Activated effector memory CD4-positive, alpha-beta T cell treated with anti-CD3 and anti-CD28 coated beads, Interleukin-2, amount 50 U/mL, for 16 hours (primary cell): ENCODE measurements at places on chromosomes 1 and 21.

GRCh38 chr1:187032982-187033692 is 204.4 kb downstream of the PLA2G4A start:
- DNase-seq, result no peak

DNA sequence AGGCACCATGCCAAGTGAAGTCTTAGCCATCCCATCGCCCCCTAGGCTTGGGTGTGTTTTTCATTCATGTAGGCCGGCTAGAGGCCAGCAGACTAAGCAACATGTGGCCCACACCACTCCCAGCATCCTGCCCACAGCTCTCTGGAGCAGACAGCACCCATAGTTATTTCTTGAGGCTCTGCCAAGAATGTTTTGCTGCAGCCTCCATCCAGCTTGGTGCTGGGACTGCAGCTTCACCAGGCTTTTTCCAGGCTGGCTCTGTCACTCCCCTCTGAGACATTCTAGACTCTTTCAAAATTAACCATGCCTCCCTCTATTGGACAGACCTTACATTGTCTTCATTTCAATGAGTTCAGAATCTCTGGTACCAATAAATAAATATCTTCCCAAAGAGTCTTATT is 104.2 kb downstream of the DUSP10 start:
- no peak for DNase-seq

- DNase-seq, result no peak
Measured at GRCh38 chr1:10304295-10304694, 93.9 kb downstream of the KIF1B start.

DNA sequence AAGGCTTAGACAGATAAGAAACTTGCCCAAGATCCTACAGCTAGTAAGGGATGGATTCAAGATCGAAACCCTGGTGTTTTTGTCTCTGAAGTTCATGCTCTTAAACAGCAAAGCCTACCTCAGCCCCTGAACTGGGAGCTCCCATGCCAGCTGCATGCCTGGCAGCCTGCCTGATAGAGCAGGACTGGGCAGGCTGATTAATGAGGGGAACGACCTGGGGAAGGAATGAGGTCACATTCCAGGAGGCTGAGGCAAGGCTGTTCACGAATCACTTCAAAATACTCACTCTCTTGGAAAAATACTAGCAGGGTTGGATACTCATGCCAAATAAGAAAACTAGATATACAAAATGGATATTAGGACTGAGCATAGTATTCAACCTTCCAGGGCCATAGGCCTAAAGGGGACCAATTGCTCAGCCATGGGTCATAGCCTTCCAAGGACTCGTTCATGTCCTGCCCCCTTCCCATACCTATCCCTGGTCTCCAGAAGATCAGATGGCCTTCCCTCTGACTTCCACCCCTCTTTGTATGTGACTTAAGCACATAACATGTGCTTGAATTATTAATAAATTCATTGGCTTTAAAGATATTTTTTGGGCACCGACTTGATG is 15.6 kb upstream of the TACSTD2 start:
- no peak for DNase-seq
